ENCODE measurements at places on chromosomes 5 and 9.

- no peak for DNase-seq
These were observed 138.1 kb downstream of the YIPF5 start for GRCh38 chr5:144032375-144032774.

DNA sequence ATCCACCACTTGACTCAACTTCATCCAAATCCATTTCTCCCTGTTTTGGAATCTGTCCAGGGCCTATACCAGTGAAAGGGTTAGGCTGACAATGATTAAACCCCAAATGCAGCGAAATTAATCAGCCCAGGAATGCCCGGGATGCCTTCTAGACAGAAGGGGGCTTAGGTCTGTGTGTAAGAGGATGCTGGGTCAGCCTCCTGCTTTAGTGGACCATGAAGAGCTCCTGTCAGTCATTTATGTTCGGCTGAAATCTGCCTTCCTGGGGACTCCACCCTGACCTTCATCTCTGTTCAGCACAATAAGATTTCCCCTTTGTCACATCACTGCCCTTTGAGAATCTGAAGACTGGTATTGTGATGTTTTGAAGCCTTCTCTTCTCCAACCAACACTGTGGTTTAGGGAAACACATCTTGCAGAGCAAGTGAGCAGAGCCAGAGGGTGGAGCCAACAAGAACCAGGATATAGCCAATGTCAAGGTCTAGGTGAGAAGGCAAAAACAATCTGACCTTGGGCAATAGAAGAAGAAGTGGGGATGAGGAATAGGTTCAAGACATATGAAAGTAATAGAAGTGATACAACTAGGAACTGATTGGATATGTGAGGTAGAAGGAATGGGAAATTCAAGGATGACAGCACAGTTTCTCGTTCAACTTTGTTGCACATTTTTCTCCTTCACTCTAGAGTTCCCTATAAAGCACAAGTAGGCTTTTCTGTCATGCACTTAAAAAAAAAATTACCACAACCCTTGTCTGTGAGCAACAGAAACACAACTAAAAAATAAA lies 234.4 kb downstream of the ARHGAP26 start:
- no peak for DNase-seq

DNA sequence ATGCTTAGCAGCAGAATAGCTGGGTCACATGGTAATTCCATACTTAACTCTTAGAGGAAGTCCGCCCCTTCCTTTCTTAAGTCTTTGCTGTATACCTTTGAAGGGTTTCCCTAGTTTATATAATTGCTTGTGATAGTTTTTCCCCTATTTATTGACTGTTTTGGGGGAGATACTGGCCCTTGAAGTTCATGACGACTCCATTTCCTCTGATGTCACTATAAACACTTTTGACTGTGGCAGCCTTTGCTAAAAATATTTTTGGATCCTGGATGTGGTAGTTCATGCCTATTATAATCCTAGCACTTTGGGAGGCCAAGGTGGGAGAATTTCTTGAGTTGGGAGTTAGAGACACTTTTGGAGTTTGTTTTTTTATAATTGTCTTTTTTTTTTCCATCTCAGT lies 38.4 kb downstream of the NSD1 start:
- DNase-seq: no peak

GRCh38 chr5:105506692-105507277 lies 1944.2 kb upstream of the NUDT12 start:
- DNase-seq: peak; percentile 28

DNA sequence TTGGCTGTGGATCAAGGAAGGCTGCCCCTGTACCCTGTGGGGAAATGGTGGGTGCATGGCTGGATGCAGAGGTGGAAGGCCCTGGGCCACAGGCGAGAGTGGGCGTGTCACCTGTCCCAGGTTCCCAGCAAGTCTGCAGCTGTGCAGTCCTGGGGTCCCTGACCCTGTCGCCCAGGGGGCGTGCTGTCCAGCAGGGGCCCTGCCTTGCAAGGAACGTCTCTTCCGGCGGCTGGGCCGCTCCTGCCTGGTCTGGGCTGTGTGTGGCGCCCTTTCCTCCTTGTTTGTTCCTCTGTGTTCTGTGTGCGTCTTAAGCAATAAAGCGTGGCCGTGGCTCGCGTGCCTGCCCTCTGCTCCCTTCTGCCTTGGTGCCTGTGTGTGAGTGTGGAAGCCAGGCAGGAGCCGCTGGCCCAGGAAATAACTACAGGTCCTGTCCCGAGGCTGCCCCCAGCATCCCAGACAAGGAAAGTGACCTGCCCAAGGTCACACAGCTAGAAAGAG lies 8.4 kb downstream of the SLC2A6 start:
- DNase-seq: no peak

GRCh38 chr9:126301985-126302603 lies 24.5 kb upstream of the MVB12B start:
- peak; percentile 86 for DNase-seq

DNA sequence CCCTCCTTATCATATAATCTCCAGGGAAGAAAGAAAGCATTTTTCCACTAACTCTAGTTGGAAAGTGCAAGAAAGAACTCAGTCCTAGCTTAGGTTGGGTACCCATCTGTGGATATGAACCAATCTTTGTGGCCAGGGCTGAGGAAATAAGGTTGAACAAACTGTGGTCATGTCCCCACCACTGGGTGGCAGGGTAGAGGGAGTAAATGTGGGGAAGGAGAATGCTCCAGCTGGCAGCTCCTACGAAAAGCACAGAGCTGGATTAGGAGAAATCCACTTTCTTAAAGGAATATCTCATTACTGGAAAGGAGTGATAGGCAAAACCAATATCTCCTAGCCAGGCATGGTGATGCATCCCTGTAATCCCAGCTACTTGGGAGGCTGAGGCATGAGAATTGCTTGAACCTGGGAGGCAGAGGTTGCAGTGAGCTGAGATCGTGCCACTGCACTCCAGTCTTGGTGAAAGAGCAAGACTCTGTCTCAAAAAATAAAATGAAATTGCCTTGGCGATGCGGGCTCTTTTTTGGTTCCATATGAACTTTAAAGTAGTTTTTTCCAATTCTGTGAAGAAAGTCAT lies 175.1 kb downstream of the CCDC192 start:
- peak; percentile 51 for DNase-seq

DNA sequence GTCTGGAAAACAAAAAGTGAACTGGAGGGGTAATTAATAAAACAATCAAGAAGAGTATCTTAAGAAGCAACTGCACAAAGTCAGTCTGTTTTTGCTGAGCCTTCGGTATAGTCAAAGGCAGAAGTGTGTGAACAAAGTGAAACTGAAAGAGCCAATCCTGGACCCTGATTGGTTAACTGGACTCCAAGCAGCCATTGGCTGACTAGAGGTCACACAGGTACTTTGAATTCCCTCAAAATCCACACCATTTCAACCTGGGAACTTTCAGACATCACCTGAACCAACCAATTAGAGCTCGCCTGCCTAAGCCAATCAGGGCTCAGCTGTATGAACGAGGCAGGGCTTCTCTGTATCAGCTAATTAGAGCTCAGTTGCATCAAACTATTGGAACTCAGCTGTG lies 286.7 kb downstream of the TLE4 start:
- DNase-seq: no peak

DNA sequence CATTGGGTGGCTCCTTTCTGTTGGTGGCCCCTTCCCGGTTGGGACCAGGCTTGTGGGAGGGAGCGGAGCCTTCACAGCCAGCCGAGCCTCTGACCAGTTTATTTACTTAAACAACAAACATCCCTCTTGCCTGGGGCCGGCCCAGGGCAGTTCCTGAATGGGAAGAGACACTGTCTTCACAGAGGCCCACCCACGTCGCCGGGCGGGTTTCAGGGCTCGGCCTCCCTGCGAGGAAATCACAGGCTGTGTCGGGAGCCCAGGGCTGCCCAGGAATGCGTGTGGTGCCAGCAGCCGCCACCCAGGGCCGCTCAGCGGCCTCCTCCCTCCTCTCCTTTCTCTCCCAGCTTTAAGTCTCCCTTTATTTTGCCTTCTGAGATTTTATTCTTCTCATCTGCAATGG lies 132.5 kb downstream of the HSD17B3 start:
- DNase-seq: no peak
